ENCODE measurements at places on chromosomes 12 and 14.

GRCh38 chr12:2282318-2282717 is 229.5 kb downstream of the CACNA1C start:
- DNase-seq = no peak

- DNase-seq = no peak
These were observed 101.5 kb downstream of the KIF26A start for GRCh38 chr14:104239861-104240301.

GRCh38 chr12:100329800-100330199 is 27.1 kb upstream of the SLC17A8 start:
- DNase-seq = no peak

DNA sequence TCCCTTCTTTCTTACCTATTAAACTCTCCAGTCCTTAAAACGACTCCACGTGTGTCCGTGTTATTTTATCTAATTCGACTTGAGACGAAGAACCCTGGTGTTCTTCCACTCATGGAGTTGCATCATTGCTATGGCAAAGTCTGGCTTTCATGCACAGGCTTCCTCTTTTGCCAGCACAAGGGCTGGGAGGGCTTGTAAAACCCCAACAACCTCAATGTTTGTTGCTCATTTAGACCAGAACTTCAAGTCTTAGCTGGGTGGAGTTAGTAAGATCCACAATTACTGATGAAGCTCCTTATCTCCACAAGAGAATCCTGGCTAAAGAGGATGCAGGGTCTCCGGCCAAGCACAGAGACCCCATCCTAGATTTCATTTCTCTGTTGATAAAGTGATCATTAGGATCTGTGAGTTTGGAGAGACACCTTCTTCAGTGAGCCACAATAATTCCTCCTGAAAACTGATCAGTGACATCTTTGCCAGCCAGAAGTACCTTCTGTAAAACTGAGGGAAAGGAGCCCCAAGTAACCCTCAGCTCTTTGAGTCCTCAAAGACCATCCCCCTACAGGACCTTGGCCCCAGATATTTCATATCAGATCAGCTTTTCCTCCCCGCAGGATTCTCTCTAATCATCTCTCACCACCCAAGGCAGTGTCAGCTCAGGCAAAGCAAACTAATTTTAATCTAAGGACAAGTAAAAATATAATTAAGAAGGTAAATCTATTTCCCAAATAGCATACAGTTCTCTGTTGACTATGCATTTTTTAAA is 514.6 kb downstream of the FUT8 start:
- no peak for DNase-seq

Measured in stimulated activated CD4-positive, alpha-beta T cell treated with anti-CD3 and anti-CD28 coated beads, Interleukin-12 subunit alpha, Interleukin-12 subunit beta, amount 100 ng/mL, for 48 hours (primary cell).